GM06990 (cell line): ENCODE measurements at places on chromosomes 3 and 15.

DNA sequence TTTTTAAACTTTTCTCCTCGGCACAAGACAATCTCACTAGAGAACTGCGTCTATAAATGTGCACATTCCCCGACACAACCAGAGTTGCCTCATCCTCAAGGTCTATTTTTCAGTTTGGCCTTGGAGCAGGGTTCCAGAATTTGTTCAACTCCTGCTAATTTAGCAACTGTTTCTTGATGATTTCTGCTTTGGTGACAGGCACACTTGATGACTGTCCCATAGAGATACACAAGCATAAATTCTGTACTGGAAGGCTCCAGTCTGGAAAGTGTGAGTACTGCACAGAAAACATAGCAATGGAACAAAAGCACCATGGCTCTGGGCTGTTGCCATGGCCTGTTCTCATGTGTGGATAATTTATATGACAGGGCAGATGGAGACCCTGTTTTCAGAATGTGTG is 379.6 kb upstream of the PDZRN3 start:
- DNase-seq: no peak

DNA sequence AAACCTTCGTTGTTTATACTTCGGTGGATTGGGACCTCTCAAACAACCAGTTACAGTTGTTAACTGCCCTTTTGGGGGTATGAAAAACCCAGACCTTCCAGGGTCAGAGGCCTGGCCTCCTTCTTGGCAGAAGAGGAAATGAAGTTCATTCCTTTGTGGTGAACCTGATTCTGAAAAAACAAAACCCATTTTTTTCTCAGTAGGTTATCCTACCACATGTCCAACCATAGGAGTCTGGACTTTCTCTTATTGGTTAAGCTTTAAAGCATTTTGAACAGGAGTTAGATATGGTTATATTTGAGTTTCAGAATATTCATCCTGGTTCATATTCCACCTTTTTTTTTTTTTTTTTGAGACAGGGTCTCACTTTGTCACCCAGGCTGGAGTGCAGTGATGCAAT is 7.2 kb upstream of the LACTB start:
- no peak for DNase-seq

GRCh38 chr3:8762607-8763377 is 6.6 kb downstream of the OXTR start:
- no peak for DNase-seq

GRCh38 chr3:87045473-87045872 is 54.5 kb upstream of the VGLL3 start:
- DNase-seq: no peak

- DNase-seq: no peak
Observed at GRCh38 chr15:83030021-83030420, 18.6 kb upstream of the C15orf40 start.

GRCh38 chr3:46215810-46216414 is 7.8 kb upstream of the CCR1 start:
- DNase-seq: no peak

- DNase-seq: no peak
Observed at GRCh38 chr3:31733234-31733667, 200.5 kb downstream of the STT3B start.

DNA sequence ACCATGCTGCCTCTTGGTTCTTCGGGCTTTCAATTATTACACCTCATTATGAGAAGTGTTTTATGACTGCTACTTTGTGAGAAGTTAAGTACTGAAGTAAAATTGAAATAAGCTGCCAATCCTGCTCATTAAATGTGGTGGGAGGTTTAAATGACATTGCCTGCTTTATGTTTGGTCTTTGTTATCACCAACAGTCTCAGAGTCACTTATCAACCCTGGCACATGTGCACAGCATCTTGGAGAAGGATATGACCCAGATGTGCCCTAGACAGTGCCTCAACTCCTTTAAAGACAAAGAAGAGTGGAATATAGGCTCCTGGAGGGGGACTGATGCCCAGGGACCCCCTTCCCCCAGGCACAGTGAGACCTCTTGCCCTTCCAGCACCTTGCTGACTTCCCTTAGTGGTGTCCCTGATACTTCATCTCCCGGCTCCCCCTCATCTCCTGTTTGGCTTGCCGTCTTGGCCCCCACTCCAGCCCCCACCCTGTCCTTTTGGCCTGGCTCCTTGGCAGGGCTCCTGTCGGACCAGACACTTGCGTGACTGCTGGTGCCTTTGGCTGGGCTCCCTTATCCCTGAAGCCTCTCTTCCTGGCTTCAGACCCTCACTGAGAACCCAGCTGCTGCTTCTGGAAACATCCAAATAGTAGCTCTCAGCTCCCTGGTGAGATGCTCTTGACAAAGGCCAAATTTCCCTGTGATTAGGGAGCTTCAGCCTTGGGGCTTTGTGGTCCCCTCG is 39.8 kb downstream of the ARHGAP31 start:
- no peak for DNase-seq

GRCh38 chr3:152270937-152271336 is 2.2 kb downstream of the MBNL1 start:
- no peak for DNase-seq

- DNase-seq: peak; percentile 38
Observed at GRCh38 chr3:179174316-179174715, 26.2 kb downstream of the PIK3CA start.

DNA sequence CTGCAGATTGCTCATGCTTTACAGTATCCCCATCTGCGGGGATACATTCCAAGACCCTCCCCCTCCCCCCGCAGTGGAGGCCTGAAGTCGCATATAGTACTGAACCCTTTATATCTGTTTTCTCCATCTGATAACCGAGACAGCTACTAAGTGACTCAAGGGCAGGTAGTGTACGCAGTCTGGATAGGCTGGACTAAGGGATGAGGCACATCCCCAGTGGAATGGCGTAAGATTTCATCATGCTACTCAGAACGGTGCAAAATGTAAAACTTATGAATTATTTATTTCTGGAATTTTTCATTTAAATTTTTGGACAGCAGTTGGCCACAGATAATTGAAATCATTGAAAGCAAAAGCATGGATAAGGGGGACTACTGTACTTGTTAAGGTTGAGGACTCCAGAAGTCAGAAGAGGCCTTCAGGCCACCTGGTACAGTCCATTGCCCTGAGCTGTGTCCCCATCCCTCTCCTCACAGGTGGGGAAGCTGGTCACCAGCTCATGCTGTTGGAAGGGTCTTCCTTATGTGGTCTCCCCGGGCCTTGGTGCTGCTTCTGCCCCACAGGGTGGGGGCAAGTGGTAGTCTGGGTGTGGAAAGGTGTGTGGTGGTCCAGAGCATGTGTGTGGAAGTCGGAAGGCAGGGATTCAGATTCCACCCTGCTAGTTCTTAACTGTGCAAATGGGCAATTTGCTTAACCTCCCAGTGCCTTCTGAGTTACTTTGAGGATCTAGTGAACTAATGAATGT is 72.0 kb downstream of the HCN4 start:
- DNase-seq: no peak

DNA sequence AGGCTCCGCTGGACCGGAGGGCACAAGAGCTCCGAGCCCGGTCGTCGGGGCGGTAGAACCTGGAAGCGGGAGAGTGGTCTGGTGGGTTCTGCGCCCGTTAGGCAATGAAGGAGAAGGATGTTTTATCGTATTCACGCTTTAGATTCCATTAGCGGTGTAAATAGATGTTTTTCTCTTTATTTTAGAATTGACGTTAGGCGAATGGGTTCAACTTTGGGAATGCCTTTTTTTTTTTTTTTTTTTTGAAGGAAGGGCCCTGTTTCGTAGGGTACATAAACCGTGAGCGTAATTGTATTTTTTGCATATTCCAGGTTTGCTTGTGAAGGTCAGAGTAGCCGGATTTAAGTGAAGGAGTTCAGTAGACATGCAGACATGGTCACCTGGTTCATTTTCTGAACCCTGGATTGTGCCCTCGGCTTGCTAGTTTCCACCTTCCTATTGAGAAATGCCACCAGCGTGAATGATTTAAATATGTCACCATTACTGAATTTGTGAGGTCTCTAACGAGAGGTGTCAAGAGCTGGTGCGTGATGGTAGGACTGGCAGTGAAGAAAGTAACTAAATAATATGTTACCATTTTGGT is 808 bp downstream of the RBM6 start:
- DNase-seq: no peak

- DNase-seq: no peak
Observed at GRCh38 chr3:55538158-55538557, 51.1 kb upstream of the WNT5A start.

DNA sequence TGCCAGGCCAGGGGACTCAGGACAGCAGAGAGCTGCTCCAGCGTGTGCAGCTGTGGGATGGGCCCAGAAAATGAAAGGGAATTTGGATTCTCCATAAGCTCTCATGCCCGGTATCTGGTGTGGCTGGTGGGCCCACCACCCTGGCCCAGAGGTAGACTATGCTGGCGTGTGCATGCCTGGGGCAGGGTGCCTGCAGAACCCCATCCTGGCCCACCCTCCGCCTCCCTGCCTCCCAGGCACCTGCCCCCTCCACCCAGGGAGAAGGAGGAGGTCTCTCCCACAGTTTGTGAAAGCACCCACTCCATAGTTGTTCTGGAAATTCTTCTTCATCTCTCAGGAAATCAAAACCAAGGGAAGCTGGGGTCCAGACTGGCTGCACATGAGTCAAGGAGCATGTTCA is 112.9 kb downstream of the ADCY5 start:
- DNase-seq: no peak

- DNase-seq: no peak
Observed at GRCh38 chr3:195746346-195746745, 25.6 kb downstream of the MUC20 start.

DNA sequence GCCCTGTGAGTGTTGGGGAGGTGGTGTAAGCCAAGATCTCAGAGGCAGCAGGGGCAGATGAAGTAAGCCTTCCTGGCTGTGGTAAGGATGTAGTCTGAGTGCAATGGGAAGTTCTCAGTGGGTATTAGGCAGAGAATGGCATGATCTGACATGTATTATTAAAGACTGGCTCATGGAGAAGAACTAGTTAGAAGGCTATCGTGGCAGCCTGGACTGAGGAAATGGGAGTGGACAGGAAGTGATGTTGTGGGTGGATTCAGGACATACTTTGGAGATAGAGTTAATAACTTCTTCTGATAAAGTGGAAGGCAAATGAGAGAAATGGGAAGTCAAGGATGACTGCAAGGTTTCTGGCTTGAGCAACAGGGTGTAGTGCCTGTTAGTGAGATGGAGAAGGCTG is 250.9 kb upstream of the CFAP20DC start:
- DNase-seq: no peak

DNA sequence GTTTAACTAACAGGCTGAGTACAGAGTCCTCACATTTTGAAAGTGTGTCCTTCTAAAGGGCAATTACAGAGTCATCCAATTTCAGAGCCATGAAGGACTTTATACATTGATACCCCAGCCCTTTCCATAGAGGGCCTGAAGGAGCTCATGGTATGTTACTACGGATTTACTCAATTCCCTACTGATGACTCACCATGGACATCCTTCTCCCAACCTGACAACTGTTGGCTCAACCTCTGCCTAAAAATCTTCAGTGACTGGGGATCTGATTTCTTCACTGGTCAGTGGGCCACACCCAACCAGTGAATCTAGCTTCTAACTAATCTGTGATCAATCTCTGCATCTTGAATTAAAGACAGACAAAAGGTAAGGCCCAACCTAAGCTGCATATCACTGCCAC is 963.4 kb upstream of the CFAP20DC start:
- no peak for DNase-seq

DNA sequence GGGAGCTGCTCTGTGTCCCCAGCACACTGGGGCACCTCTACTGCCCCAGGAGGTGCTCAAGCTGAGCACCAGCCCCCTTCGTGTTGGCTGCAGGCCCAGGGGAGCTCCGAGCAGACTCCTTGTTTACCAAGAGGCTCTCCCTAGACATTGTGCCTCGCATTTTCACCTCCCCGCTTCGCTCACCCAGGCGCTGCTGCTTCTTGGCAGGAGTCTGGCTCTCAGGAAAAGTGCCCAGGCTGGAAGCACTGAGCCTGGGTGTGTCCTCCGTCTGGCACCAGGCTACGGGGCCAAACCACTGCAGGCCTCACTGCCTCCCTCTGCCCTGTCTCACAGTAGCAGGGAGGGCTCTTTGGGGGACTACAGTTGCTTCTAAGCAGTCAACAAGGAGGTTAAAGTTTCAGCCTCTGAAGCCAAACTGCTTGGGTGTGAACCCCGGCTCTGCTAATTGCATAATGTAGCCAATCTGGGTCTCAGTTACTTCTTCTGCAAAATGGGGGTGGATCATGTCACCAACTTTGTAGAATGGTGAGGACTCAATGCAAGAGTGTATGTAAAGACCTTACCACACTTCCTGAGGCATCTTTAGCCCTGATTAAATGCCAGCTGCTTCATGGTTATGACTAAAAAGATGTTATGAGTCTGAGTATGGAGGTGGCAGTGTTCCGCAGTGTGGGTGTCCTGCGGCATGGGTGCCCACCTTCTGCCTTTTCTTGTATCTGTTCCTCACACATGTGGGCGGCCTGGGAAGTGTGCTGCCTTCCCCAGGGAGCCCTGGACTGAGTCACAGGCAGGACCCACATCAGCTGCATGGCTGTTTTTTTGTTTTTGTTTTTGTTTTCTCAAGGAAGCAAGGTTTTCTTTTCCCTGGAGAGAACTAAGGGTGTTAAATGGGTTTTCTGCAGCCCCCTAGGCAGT is 88.9 kb downstream of the CLSTN2 start:
- DNase-seq: no peak

GRCh38 chr3:21067031-21067813 is 683.8 kb downstream of the ZNF385D start:
- DNase-seq: no peak

DNA sequence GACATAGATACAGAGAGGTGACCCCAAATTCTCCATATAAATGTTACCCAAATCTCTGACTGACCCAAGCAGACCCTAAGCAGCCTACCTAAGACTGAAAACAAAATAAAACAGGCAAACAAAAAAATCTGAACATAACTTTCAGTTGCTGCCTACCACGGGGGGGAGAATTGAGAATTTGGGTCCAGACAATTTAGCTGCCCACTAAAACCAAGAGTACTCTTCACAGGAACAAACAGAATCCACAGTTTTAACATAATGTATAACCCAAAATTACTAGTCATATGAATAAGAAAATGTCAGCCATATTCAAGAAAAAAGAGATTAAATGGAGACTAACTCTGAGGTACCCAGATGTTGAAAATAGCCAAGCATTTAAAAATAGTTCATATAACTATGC is 44.4 kb downstream of the SRPRB start:
- no peak for DNase-seq

GRCh38 chr15:35505141-35505540 is 40.8 kb downstream of the DPH6 start:
- DNase-seq: no peak

DNA sequence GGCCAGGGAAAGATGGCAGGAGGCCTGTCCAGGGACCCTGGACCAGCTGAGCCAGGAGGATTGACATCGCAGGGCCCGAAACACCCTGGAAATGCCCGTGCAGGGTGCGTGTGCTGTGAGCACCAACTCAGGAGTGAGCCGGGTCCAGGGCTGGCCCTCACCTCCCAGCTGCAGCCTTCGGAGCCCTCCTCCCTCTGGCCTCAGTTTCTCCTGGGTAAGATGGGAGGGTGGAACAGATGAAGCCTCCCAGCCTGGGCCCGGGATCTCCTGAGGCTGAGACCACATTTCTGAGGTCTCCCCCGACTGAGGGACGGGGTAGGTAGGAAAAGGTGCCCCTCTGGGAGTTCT is 5.3 kb upstream of the CALML4 start:
- no peak for DNase-seq
